ENCODE measurements at places on chromosomes 6 and 20. TPM values are rescaled to one million over a fixed set of nuclear protein-coding genes. Genes with fewer than 3 reads are reported as not detected.

DNA sequence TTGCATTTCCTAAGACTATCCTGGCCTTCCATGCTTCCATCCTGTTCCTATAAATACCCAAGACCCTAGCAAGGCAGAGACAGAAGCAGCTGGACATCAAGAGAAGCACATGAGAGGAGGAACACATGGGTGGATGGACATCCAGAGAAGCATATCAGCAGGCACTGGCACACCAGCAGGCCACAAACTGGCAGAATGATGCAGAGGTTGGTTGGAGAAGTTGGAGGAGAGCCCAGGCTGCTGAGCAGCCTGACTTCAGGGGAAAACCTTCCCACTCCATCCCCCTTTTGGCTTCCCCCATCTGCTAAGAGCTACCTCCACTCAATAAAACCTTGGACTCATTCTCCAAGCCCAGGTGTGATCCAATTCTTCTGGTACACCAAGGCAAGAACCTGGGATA is 332.5 kb downstream of the FRK start:
- no peak for DNase-seq

- no peak for DNase-seq
Observed at GRCh38 chr20:53839423-53840176, 230.8 kb downstream of the BCAS1 start.

DNA sequence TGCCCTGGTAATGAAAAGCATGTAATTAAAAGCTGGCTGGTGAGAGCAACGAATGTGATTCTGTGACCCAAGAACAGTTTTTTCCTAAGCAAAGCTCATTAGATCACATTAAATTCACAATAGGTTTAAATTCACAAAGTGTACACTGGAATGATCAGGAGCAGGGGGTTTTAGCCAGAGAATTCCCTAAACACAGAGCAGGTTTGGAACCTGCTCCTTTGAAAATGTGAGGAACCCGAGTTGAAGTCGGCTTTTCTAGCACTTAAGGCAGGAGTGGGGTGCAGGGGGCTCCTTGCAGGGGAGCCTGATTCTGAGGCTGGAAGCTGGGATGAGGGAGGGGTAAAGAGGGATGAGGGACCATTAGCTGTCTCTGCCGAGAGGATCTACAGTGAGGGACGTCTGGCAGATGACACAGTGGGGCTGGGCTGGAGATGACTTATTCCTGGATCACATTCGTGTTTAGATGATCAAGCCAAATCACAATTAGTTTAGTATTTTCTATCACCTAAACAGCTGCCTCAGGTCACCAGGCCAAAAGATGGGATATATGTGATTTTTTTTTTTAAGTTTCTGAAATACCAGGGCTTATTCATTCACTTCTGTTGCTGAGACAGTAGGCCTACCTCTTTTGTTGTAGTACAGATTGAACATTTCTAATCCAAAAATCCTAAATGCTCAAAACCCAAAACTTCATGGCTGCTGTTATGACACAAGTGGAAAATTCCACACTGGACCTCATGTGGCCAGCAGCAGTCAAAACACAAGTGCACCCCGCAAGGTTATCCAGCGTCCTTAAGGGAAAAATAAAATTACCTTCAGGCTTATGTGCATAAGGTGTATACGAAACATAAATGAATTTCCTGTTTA is 93.1 kb upstream of the HIVEP1 start:
- no peak for DNase-seq

DNA sequence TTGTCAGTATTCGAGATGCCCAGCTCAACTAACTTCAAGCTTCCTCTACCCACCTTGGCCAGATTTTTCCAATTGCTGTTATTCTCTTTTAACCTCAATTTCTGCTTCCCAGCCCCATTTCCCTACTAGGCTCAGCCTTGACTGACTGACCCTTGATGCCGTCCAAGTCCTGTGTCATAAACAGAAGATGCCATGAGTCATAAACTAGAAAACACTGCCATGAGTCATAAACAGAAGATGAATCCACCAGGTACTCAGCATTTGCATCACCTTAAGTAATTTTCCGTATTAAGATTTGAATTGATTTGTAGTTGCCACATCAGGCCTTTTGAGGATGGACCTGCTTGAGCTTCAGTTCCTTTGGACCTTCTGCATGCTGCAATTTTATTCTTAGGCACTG is 123.8 kb downstream of the FAM83B start:
- no peak for DNase-seq

DNA sequence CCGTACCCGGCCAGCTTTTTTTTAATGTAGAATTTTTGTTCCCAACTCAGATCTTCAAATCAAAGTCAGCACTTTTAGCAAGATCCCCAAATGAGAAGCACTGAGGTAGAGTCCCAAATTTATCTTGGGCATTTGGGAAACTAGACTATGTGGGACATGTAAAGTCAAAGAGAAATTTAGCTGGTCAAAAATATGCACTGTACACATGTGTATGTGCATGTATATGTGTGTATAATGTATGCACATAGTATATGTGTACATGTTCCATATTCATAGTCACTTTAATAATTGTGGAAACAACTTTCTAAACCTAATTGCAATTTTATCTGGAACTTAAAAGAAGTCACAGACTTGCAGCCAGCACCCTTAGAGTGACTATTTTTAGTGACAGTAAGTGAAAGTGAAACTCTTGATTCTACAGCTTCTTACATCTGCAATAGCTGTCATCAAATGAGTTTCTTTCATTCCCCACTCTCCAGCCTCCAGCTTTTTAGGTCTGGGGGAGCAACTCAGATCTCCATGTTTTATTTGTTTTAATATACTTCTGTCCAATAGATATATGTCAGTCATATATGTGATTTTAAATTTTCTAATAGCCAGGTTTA is 53.6 kb downstream of the CDC40 start:
- no peak for DNase-seq

DNA sequence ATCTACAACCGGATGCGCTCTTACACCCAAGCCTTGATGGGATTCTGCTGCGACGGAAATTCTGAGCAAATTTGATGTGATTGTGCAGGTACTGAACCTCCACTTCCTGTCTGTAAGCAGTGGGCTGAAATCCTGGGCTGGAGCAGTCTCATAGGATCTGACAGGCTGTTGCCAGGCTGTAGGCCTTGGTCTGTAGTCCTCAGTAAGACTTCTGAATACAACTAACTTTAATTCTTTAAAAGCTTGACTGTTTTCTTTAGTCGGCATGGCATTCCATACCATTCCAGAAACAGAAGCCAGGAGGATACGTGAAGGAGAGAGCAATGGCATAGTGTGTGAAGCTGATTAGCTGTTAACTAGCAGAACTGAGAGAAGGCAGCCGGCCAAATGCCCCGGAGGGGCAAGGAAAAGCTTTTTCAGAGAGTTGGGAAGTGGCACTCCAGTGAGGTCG is 68.3 kb downstream of the ADTRP start:
- DNase-seq, result no peak

- no peak for DNase-seq
Observed at GRCh38 chr6:108714101-108714765, 134.0 kb upstream of the ARMC2 start.

DNA sequence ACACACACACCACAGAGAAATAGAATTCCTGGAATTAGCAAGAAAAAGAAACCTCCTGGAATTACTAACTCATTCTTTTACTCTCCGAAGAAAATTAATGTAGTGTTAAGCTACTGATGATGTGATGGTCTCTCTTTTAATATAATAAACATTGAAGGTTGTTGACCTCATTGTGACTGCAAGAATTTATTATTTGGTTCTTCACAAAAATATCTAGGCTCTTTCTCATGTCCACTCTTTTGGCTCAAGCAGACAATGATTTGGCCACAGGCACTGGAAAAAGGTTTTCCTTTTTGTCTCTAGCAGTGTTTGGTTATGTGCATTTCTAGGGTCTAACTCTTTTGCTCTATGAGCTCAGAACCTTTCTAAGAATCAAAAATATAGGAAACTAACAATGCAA is 811.9 kb downstream of the TENT5A start:
- no peak for DNase-seq

DNA sequence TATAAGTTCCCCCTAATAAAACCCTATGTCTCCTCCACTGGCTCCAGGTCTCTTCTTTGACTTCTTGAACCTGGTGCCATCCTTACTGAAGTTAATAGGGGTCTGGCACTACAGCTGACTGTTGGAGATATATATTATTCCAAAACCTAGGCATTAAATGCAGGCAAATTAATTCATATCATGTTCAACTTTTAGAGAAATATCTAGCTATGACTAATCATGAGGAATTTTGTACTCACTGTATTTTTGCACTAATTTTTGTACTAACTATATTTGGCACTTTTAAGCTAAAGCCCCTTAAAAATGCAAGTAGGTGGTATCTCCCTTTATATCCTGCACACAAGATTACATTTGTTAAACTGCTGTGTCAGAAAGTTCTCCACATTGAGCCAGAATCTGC is 10.9 kb downstream of the DPPA5 start:
- DNase-seq, result no peak

DNA sequence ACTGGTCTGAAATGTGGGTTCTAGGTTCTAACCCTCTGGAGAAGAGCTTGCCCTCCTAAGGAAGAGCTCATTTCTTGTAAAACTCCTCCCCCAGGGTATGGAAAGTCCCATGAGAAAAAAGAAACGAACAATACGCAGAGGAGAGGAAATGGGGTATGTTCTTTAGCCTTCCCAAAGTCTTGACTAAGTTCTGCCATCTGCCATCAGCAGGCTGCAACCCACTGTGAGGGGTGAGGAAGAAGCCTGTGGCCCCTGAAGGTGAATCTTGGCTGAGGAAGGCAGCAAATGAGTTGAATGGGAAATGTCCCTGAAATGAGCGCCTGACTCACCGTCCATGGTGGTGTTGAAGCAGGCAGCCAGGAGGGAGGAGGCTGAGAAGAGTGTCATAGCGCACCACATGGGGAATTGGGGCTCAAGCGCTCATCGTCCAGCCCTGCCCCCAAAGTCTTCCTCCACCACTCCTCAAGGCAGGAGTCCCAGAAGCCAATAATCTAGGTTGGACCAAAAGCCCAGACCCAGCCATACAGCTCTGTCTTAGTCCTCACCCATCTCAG is 10.4 kb upstream of the MATN4 start:
- no peak for DNase-seq

DNA sequence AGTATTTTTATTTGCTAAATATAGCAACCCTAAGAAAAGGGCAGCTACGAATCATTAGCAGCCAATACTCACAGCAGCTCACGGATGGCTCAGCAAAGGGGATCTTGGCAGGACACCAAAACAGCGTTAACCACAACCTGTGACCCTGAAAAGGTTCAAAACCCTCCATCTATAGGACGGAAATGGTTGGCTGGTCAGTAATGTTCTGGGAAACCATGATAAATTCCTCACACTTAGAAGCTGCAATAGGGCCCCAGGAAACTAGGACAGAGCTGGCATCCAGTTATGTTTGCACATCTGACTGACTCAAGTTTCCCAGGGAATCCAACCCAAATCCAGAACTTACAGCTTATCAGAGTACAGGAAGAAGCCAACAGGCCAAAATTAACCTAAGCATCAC is 30.9 kb upstream of the PTPRT start:
- DNase-seq, result no peak

GRCh38 chr6:83183082-83183828 is 9.8 kb downstream of the PGM3 start:
- DNase-seq, result no peak

DNA sequence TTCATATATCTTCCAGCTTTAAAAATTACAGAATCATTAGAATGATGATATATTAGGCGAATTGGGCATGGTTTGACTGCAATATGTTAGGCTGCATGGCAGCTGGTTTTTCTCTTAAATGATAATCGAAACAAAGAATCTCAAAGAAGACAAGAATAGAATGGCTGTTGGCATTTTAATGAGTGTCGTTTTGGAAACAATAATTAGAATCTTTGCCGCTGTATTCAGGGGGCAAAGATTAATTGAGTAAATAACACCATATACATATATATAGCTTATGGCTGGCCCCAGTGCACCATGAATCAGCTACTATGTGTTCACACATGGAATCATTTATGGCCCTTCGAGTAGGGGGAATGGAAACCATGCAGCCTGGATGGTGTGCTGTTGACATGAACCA is 216.2 kb downstream of the RNF144B start:
- DNase-seq, result no peak

- DNase-seq, result no peak
Observed at GRCh38 chr20:59259946-59260345, 40.5 kb upstream of the EDN3 start.

DNA sequence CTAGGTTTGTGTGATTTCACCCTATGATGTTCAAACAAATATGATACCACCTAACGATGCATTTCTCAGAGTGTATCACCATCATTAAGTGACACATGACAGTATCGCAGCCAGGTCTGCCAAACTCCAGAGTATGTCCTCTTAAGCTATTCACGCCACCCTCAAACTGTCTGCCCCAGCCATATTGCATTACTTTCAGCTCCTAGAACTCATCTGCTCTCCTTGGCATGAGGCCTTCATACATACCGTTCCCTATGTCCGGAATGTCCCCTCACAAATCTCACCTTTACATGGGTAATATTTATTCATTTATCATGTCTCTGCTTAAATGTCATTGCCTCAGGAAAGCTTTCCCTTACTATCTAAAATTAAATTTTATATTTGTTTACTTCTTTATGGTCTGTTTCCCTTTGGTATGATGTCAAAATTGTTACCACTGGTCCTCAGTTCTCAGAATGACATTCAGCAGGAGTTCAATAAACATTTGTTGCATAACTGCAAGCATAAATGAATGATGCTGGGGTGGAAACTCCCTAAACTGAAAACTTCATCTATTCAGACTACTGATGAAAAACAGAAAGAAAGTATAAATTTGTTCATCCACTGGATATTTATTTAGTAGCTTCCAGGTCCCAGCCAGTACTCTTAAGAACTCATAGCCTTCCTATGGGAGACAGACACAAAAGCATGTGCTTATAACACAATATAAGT is 3.2 kb downstream of the SESN1 start:
- no peak for DNase-seq

GRCh38 chr6:21309807-21310221 is 283.7 kb upstream of the SOX4 start:
- no peak for DNase-seq

DNA sequence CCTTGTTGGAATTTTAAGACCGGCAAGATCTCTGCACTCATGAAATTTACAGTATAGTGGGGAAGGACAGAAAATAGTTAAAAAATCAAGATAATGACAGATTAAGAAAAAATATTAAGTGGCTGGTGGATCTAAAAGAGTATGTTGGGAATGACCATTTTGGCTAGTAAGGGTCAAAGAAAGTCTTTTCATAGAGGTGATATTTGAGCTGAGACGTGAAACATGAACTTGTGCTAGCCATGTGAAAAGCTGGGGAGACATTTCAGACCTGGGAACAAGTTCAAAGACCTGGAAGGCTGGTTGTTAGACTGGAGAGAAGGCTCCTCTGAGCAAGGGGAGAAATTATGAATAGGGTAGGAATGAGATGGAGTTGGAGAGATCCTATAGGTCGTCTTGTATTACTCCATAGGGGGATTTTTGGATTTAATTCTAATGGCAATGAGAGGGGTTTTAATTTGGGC is 4.7 kb downstream of the BICRAL start:
- no peak for DNase-seq

The HTR1E gene
- total RNA-seq, result 0.19 TPM

The GLP1R gene
- 3.7 TPM for total RNA-seq

The SOX18 gene
- total RNA-seq, result 0.21 TPM

The TFAP2D gene
- total RNA-seq, result not detected

The THBD gene
- 0.97 TPM for total RNA-seq

The SNX21 gene
- 31.5 TPM for total RNA-seq

The BEND3 gene
- total RNA-seq, result 33.7 TPM

The FKBP1C gene
- total RNA-seq, result 0.35 TPM

The HLA-C gene
- 94.6 TPM for total RNA-seq

Measured in GM23338 (cell line).